ENCODE measurements at places on chromosomes 7 and 10.

- DNase-seq, result no peak
Observed at GRCh38 chr7:69067397-69067796, 530.9 kb upstream of the AUTS2 start.

DNA sequence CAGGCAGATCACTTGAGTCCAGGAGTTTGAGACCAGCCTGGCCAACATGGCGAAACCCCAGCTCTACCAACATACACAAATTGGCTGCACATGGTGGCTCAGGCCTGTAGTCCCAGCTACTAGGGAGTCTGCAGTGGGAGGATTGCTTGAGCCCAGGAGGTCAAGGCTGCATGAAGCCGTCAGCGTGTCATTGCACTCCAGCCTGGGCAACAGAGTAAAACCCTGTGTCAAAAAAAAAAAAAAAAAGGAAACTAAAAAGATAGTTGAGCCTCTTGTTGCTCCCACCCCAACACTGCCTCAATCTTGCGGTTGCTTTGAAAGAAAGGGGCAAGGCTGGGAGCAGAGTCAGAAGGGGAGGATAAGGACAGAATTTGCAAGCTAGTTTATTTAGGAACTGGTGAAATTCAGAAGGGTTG, 69.9 kb downstream of the SYPL1 start:
- DNase-seq, result no peak

DNA sequence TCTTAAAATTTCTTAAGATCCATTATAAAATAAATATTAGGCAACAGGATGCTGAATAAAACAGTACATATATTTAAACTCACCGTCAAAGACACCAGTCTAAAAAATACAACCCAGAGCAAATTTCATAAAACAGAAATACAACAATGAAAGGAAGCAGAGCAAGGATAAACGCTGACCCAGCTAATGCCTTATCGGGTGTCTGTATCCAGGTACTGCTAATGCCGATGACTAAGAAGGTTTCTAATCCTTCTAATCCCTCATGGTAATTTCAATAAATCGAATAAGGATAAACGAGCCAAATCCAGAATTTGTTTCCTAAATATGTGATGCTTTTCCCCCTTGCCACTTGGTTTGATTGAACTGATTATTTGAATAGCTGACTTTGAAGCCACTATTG, 1.7 kb downstream of the HYCC1 start:
- no peak for DNase-seq

- no peak for DNase-seq
Observed at GRCh38 chr7:83413831-83414230, 235.1 kb downstream of the SEMA3E start.

GRCh38 chr10:125233726-125234125, 73.4 kb upstream of the CTBP2 start:
- no peak for DNase-seq

DNA sequence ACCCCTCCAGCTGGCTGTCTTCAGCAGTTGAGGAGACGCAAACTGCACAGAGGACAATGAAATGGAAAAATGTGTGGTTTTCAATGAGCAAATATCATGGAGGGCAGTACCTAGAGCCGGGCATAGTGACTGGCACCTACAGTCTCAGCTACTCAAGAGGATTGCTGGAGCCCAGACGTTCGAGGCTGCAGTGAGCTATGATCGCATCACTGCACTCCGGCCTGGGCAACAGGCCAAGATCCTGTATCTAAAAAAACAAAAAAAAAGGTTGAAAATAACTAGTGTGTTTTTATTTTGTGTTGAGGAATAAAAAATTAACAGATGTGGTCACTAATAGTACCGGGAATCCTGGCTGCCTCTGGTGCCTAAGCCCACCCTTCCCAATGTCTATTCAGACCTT, 345.5 kb downstream of the GALNT17 start:
- DNase-seq, result no peak

- DNase-seq, result no peak
Observed at GRCh38 chr7:101598986-101599771, 29.9 kb downstream of the MYL10 start.

DNA sequence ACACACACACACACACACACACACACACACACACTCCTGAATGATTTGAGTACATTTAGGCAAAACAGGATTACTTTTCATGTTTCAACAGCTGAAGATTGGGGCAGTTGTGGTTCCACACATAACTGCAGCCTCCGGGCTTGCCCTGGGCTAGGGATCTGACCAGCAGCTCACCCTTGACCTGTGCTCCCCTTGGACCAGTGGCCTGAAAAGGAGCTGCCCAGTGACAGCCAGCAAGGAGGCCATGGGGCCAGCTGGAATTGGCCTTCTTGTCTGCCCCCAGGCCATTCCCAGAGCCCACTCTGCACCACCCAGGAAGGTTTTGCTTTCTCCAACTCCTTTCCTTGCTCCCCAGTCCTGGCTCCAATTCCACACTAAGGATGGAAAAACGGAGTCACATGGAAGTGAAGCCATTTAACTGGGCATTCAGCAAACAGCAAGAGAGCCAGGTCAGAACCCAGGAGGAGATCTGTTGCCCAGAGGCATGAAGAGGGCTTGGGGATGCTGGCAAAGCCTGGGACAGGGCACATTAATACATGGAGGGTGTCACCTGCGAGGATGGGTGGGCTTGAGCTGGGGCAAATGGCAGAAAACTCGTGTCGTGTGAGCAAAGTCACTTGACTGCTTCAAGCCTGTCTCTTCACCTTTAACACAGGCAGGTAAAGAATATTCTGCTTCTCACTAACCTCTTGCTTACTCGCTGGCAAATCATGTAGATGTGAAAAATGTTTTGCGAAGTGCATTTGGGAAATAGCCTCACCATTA, 61.5 kb upstream of the GDF10 start:
- no peak for DNase-seq

DNA sequence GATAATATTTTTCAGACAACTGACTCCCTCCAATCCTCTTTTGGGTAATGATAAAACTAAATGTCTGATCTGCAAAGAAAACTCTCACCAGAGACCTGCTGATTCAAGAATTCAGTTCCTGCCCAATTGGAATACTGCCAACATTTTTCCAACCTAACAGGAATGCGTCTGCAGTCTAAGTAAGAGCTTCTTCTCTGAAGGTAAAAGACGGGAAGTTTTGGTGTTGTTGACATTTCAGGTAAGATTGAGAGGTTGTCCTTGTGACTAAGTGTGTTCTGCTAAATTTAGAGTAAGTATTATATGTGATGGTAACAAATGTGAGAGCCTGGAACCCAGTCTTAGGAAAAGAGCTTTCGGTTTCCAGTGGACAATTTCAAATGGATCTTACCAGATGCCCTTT, 17.6 kb downstream of the IFIT5 start:
- no peak for DNase-seq

- no peak for DNase-seq
Observed at GRCh38 chr7:137488038-137488437, 144.5 kb upstream of the PTN start.

DNA sequence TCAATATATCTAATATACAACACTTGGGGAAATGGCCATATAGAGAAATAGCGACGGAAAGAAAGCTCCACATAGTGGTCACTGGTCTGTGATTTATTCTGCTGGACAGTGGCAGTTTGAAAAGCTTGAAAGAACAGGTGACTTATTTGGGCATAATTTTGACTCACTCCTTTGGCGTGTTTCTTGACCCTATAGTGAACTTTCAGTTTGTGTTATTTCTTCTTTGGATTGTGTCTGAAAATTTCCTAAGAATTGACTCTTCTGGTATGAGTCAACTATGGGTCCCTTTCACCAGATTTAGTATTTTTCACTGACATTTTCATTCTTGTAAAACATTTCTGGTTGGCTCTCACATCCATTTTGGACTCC, 25.8 kb upstream of the IMMP2L start:
- no peak for DNase-seq

GRCh38 chr10:114031073-114031972, 12.3 kb upstream of the ADRB1 start:
- DNase-seq, result no peak

DNA sequence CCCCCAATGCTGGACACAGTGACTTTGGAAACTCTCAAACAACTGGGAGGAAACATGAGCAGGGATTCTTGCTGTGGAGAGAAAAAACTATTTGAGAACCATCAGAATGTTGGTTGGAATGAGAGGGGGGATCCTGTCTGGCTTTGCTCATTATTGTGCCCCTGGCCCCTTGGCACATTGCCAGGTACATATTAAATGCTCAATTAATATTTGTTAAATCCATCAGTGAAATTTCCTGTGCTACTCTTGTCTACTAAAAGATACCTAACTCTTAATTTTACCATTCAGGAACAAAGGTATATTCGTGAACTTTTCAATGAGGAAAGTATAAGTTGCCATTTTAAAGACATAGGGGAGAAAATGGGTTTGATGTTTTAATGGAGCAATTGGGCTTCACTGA, 329.4 kb downstream of the OTUD1 start:
- DNase-seq, result no peak

DNA sequence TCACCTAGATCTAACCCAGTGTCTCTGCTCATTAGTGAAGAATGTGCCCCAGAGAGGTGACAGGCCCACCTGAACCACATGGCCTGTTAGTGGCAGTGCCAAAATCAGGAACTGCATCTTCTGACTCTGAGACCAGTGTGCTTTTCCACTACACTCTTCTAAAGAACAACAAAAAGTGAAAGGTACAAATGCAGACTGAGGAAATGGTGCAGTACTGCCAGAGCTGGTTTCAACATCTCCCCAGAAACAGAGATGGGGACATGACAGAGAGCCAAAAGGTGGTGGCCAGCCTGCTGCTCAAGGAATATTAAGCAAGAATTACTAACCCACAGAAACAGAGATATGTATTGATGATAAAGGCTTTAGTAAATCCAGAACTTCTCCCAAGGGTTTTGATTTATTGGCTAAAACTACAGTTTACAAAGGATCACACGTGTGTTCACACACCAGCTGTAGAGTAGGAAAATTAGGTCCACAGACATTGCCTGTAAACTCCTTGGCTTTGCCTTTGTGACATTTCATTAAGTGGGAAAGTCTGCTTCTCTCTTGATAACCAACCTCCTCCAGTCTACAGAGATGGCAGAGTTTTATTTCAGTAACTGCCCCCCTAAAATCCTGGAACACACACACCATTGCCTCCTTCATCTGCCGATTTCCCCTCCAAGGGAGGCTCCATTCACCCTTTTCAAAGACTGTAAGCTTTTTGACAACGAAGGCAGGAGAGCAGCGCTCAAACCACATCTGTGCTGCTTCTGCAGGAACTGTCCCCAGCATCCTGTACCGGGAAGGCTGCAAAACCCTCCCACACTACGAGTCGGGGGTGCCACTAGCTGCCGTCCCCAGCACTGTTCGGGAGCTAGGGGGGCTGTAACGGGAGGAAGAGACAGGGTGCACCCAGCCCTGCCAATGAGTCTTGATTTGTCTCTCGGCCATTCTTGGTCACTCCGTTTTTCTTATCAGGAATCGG, 29.8 kb downstream of the GSDME start:
- DNase-seq, result no peak

GRCh38 chr10:13690281-13690825, 103.6 kb downstream of the PRPF18 start:
- no peak for DNase-seq

DNA sequence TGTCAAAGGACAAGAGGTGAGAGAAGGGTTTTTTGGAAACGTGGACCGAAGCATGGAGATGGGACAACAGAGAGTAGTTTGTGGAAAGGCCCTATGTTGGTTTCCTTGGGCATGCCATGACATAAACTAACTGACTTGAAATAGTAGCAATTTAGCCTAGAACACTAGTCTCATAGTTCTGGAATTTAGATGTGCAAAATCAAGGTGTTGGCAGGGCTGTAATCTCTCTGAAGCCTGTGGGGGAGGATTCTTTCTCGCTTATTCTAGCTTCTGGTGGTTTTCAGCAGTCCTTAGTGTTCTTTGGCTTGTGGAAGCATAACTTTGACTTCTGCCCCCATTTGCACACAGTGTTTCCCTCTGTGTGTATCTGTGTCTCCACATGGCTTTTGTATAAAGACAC, 283.4 kb downstream of the GFRA1 start:
- no peak for DNase-seq

GRCh38 chr7:14924398-14924797, 21.8 kb upstream of the DGKB start:
- DNase-seq, result no peak

DNA sequence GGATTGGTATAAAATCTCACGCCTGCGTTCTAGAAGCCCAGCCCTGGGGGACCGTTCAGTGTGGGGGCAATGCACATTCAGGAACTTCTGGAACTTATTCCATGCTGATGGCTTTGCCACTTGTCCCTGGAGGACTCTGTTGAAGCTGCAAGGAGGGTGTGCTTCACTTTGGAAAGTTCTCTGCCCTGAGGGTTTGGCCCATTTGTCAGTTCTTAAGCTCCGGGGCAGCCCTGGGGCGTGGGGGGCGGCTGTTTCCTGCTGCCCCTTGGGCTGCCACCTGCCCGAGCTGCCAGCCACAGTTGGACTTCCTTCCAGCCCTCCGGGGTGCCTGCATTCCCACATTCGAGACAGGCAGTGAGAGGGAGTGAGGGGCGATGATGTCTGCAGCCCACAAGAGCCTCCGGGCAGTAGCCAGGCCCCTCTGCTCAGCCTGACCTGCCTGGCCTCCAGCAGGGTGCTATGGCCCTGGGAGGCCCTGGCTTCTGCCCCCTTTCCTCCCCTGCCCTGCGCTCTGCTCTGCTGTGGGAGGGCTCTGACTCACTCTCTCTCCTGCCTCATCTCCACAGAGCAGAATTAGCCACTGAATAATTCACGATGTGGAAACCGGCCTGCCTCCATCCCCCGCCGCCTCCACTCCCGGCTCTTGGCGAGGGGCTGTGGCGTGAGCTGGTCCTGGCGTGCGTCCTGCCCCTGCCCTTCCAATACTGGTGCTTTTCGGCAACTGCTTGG, 1.9 kb downstream of the TTYH3 start:
- DNase-seq, result no peak

GRCh38 chr7:74002474-74003017, 25.4 kb upstream of the ELN start:
- DNase-seq, result peak; percentile 4

DNA sequence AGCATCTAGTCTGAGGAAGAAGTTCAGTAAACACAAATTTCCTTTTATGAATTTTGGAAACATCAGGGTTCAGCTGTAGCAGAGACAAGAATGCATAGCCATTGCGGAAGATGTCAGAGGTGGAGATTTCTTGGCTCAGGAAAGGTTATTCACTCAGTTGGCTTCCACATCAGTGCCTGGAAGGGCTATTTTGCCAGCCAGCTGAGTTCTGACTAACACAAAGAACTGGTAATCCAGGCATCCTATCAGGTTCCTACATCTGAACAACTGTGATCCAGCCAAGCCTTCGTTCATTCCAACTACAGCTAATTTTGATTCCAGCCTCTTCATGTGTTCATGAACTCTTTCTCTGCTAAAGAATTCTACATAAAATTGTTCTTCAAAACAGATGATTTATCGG, 965.6 kb downstream of the XPNPEP1 start:
- DNase-seq, result no peak

- DNase-seq, result no peak
Observed at GRCh38 chr7:98303176-98303865, 21.8 kb downstream of the BRI3 start.

DNA sequence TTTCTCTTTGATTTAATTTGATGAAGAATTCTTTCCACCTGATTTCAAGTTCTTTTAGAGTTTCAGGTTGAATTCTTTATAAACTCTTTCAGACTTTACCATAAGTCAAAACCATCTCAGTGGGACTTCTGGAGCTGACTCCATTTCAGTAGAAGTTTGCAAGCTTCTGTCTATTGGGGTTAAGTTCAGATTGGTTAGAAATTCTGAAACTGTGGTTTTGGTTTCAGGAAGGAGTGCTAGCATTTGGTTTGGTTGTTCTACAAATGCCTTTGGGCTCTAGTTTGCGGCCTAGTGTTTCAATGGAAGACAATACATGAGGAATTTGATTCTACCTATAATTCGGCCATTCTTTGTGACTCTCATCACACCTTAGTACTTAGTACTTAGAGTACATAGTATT, 176.8 kb upstream of the RHOBTB1 start:
- no peak for DNase-seq

- peak; percentile 48 for DNase-seq
Observed at GRCh38 chr10:88582806-88583583, at the start of gene RNLS. TSS of gene RNLS (minus strand) at chr10:88583318.

Measured in activated T-cell treated with anti-CD3 and anti-CD28 coated beads for 1 hour (primary cell).